ENCODE measurements at places on chromosomes 7 and 10. TPM values are rescaled to one million over a fixed set of nuclear protein-coding genes. Genes with fewer than 3 reads are reported as not detected.

Gene SFRP4
- total RNA-seq, result 11.2 TPM

Gene STAG3
- 0.90 TPM for total RNA-seq

Gene PPP2R2D
- total RNA-seq, result 44.7 TPM

Gene HOXA10
- 23.2 TPM for total RNA-seq

Gene GFRA1
- 60.9 TPM for total RNA-seq

Gene ASZ1
- not detected for total RNA-seq

Gene HTR5A
- not detected for total RNA-seq

Gene MYPN
- 3.1 TPM for total RNA-seq

Gene TMEM225B
- total RNA-seq, result 1.1 TPM

Gene NUTM2E
- total RNA-seq, result not detected

Gene ZNF239
- total RNA-seq, result 8.1 TPM

Gene GDF10
- 7.8 TPM for total RNA-seq

Gene YWHAG
- 55.0 TPM for total RNA-seq

Gene C10orf53
- not detected for total RNA-seq

Gene OR2A12
- total RNA-seq, result not detected
